Activated T-cell treated with anti-CD3 and anti-CD28 coated beads for 1 hour (primary cell): ENCODE measurements at places on chromosomes 12 and 14.
A peak's percentile ranks its signal among the peaks of the same experiment; 100 is the strongest.

DNA sequence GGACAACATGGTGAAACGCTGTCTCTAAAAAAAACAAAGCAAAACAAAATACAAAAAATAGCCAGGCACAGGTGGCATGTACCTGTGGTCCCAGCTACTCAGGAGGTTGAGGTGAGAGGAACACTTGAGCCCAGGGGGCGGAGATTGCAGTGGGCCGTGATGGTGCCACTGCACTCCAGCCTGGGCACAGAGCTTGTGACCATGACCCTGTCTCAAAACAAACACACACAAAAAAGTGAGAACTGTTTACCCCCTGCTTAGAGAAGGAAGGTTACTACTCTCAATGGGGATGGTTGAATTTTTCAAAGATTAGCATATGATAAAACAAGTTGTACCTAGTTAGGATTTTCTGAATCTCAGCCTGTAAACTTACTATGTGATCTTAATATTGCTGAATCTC lies 68.0 kb downstream of the ZFP36L1 start:
- no peak for DNase-seq

DNA sequence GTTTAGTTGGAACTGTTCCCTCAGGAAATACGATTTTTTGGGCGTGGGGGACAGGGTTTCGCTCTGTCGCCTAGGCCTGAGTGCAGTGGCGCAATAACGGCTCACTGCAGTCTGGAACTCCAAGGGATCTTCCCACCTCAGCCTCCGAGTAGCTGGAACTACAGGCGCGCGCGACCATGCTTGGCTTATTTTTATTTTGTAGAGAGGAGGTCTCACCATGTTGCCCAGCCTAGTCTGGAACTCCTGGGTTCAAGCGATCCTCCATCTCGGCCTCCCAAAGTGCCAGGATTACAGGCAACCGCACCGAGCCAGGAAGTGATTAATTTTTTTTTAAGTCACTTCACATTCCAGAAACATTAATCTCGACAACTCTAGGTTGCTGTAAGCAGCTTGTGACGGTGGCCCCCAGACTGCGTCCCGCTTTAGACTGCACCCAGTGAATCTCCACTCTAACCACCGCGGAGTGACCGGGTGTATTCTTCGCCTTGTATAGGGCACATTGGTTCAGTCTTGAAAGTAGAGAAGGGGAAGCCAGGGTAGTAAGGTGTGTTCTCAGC lies 830 bp upstream of the MIS18BP1 start:
- no peak for DNase-seq

GRCh38 chr14:24459331-24459730 lies 16.8 kb upstream of the SDR39U1 start:
- DNase-seq, result no peak

DNA sequence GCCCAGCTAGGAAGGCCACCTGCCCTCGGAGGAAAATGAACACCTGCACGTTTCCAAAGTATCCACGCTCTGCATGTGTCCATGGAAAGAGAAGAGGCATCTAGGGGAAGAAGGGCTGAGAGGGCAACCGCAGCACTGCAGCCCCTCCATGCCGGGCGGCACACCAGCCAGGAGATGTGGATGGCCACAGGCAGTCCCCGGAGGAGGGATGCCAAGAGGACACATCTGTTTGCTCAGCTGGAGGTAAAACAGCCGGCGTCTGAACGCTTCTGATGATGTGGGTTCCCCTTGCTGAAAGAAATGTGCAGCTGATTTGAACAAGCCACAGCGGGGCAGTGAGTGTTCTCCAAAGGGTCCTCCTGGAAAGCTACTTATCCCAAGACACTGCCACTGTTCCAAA lies 34.0 kb downstream of the CHGA start:
- DNase-seq, result no peak

- DNase-seq, result no peak
Measured at GRCh38 chr12:54338698-54339296, 13.9 kb downstream of the COPZ1 start.

DNA sequence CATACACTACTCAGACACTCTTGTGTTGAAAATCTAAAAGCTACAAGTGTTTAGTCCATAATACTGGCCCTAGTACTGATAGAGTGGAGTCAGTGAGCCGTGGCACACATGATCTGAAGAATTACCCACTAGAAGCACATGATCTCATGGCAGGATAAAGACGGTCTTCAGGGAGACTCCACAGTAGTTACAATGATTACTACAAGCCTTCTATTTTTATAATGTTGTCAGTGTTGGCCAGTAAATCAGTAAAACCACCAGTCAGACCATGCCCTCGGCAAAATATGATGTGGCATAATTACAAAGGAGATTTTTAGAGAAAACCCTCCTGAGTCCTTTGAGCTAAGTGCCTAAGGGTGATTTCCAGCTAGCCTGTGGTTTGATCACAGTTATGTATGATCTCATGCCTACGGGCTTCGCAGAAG lies 114.9 kb downstream of the PDZRN4 start:
- DNase-seq, result no peak

- no peak for DNase-seq
Measured at GRCh38 chr12:450438-450837, 9.3 kb upstream of the B4GALNT3 start.

DNA sequence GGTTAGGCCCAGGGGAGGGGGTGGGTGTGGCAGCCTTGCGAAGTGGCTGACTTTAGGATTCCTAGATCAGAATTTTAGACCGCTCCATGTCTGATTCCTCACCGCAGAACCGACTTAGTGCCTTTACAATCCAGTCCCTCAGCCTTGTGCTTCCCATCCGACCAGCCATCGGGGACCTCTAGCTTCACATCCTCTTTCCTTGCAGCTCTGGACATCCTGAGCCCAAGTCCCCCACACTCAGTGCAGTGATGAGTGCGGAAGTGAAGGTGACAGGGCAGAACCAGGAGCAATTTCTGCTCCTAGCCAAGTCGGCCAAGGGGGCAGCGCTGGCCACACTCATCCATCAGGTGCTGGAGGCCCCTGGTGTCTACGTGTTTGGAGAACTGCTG lies 557 bp downstream of the COPS7A start:
- no peak for DNase-seq

DNA sequence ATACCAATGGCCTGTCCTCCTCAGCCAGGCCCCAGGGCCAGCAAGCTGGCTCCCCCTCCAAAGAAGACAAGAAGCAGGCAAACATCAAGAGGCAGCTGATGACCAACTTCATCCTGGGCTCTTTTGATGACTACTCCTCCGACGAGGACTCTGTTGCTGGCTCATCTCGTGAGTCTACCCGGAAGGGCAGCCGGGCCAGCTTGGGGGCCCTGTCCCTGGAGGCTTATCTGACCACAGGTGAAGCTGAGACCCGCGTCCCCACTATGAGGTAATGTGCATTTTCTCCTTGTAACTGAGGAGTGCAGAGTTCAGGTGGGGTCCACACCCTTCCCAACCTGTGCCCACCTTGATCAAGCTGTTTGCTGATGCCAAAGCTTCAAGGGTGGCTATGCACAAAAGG lies 23.4 kb downstream of the ACACB start:
- no peak for DNase-seq

DNA sequence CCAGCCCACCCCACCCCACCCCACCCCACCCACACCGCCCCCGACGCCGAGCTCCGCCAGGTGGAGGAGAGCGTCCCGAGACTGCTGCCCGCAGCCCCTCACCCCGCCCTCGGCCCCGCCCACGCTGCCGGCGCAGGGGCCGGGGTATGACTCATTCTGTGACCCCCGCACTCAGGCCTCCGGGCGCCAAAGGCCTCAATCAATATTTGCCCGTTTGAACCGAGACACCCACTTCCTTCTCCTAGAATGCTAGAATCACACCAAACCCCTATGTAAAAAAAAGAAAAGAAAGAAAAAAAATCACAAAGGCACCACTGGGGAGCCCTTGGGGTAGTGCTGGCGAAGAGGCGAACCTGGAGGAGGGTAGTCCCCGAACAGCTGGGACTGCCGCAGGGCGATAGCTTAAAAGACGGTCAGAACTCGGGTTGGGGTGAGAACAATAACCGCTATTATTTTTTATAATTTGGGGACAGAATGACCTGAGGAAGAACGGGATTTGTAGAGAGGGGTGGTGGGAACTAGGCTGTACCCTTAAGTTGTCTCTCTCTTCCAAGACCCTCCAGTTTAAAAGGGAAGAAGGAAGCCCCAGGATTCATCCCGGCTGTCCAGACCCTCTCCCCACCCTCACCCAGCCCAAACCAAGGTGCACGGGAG lies 894 bp downstream of the KRT8 start:
- peak; percentile 10 for DNase-seq

DNA sequence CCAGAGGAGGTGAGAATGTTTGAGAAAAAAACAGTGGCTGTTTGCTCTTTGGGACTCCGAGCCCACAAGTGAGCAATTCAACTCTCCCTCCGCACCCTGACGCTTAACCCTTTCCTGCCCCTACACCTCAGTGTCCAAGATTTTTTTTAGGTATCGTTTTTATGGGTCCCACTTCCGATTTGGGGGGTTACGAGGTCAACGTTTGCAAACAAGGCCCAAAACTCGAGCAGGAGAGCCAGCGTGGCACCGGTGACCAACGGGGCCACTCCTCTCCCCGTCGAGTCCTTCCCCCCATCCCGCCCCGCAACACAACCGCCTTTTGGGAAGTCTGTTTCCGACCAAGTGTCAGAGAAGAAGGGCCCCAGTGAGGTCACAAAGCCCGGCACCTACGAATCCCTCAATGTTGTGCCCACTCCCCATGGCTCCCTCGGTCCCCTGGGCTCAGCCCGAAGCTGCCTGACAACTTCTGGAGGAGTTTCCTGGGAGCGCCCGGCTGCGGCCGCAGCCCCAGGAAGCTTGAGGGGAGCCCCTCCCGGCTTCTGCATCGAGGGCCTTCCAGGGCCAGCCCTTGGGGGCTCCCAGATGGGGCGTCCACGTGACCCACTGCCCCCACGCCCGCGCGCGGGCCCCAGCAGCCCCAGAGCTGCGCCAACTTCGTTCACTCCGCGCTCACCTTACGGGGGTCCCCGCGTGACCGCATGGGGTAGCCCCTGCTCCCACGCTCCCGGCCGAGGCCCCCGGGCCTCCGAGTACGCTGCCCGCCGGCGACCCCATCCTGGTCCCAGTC lies 1.2 kb downstream of the CDK2AP1 start:
- no peak for DNase-seq

- no peak for DNase-seq
Measured at GRCh38 chr12:65106948-65107347, 14.2 kb downstream of the WIF1 start.

DNA sequence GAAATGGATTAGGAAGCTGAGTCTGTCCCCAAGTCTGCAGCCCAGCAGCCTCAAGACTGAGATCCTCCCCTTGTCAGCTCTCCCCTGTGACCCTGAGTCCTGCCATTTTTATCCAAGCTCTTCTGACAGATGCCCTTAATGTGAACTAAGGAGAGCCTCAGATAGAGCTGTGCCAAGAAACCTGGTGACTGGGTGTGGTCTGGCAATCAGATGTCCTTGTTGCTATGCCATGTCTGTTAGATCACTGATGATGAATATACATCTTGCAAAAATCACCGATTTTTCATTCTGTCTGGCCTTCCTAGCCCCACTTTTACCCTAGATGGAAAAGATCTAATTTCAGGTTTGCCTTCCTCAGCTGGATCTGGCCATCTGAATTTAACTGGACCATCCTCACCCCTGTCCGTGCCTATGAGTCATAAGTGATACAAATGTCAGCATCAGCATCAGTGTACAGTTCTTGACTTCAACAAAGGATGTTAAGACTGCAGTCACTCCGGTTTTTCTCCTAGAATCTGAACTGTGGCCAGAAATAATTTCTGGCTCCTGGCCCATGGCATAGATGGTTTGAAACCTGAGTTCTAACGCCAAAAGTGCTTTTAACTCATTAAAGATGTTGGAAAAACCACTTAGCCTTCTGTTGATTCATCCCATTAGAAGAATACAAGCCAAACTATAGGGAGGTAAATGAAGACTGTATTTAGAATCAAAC lies 61.2 kb upstream of the GRIP1 start:
- DNase-seq, result no peak

GRCh38 chr12:132067182-132067581 lies 76.9 kb downstream of the DDX51 start:
- no peak for DNase-seq

- DNase-seq, result peak; percentile 90
Measured at GRCh38 chr14:50860478-50861086, 11.3 kb upstream of the ABHD12B start.
